ENCODE measurements at places on chromosomes 2 and 18. TPM values are rescaled to one million over a fixed set of nuclear protein-coding genes. Genes with fewer than 3 reads are reported as not detected.
A peak's percentile ranks its signal among the peaks of the same experiment; 100 is the strongest.

DNA sequence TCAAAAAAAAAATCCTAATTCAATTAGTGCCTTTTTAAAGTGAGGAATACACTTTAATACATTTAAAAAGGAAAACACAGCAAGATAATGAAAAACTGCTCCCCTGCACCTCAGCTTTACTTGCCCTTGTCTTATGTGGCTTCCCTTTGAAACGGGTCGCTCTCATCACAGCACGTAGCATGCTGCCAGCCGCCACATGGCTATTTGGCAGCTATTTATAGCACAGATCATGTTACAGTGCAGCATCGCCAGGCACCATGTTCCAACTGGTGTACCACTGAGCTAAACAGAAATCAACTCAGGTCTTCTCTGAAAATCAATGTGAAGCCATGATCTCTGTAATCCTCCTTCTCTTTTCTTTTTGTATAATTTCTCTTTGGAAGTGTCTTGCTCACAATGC lies 65.1 kb downstream of the TMEM182 start:
- no peak overlapping the region for H3K27ac ChIP-seq
- H3K36me3 ChIP-seq = peaks cover 9% of the 10 kb centered on the region
- H3K4me3 ChIP-seq = no peak overlapping the region
- H3K4me1 ChIP-seq = peaks cover 6% of the 10 kb centered on the region
- DNase-seq = no peak
- no peaks in the 10 kb centered on the region for H3K27me3 ChIP-seq

Gene UNC80
- polyA plus RNA-seq = not detected

DNA sequence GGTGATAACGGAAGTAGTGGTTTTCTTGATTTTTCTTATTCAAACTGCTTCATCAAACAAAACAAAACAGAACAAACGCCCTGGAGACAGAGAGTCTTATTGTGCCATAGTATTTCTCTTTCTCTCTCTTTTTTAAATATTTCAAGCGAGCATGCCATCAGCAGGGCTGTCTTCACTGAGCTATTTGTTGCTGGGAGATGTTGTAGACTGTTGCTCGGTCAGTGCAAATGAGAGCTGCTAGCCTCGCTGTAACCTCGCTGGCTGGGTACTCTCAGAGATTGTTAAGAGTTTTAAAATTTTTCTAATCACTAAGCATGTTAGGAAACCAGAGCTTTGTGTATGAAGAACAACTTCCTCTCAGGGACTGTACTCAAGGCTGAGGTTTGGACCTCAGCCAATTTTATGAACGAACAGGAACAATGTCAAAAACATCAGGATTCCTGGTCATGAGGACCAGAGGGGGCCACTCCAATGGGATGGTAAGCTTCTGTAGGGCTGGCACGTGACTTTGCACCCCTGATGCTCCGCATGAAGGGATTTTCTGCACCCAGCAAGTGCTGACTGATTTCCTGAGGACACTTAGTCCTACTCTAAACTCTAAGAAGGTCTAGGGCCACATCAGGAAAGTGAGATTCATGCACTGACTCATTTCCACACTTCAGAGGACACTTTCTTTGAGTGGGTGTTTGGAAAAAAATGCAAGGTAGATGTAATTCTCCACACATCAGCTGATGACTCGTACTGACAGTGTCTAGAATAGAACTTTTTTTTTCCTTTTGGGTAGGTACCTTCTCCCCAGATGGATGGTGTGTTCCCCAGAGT lies 59.8 kb upstream of the IL1R1 start:
- H3K27me3 ChIP-seq = no peaks in the 10 kb centered on the region
- peak overlapping the region; percentile 88 for H3K27ac ChIP-seq
- H3K4me1 ChIP-seq = peaks cover 31% of the 10 kb centered on the region
- no peaks in the 10 kb centered on the region for H3K36me3 ChIP-seq
- DNase-seq = peak; percentile 6

DNA sequence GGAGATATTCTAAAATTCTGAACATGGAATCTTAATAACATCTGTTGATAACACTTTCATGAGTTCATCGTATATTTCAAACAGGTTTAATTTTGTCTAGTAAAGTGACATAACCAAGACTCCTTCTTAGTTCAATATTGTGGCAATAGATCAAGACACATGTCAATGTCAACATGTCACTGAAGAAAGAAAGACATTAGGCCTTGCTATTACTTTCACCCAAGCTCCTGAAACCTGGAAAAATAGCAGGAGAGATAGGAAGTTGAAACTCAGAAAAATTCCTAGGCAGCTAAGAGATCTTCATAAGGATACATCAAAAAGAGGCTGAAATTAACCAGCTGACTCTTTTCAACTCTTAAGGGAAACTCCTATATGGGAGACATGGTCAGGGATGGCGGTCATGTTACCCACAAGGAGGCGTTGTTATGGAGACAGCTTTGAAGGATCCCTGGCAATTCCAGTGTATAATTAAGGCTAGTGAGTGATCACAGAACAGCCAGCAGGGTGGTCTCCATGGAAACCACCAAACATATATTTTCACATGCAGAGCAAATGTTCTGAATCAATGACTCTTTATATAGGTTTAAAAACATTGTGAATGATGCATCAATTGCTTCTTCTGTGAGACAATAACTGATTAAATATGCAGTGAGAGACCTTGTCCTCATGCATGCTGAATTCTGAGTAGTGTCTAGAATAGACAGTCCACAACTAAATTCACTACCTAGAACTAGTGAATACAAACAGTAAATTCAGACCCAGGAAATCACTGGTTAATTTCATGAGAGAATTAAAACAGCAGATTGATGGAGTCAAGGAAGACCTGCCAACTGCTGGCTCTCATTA lies 115.3 kb upstream of the RIOK3 start:
- no peak for DNase-seq
- H3K4me1 ChIP-seq = no peaks in the 10 kb centered on the region
- peaks cover 8% of the 10 kb centered on the region for H3K36me3 ChIP-seq
- no peak overlapping the region for H3K4me3 ChIP-seq
- no peaks in the 10 kb centered on the region for H3K27me3 ChIP-seq

DNA sequence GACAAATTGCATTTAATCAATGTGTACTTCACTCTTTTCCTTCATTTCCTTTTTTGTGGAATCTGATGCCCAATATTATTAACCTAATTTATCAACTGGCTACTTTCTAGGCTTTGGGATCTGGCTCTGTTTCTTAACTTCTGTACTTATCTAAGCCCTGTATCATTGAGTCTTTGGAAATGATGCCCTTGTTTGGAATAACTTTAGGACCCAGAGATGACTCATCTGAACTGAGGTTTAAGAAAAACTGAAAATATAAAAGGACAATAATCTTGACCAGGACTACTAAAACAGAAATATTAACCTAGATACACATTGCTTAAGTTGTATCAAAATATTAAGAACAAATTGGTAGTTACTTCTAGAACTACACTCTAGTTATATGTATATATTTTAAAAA lies 600.8 kb downstream of the CPS1 start:
- no peaks in the 10 kb centered on the region for H3K4me1 ChIP-seq
- no peak overlapping the region for H3K27ac ChIP-seq

DNA sequence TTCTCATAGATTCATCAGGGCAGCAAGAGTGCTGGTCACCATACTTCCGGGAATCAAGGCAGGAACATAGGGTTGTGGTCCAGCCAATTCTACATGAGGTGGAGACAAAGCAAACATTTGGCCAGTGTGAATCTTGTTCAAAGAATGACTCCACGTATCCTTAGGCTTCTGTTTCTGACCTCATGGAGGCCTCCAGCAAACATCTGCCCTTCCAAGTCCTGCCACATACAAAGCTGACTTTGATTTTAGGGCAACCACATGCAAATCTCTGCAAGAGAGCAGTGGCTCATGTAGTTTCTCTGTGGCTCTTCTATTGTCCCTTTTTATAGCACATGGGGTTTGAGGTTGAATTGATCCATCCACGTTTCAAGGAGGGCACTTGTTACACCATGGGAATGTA lies 132.1 kb upstream of the MMADHC start:
- no peaks in the 10 kb centered on the region for H3K36me3 ChIP-seq
- no peak for DNase-seq
- no peaks in the 10 kb centered on the region for H3K4me1 ChIP-seq
- no peak overlapping the region for H3K4me3 ChIP-seq
- H3K27ac ChIP-seq = no peak overlapping the region

- H3K36me3 ChIP-seq = no peaks in the 10 kb centered on the region
- H3K27me3 ChIP-seq = peaks cover 8% of the 10 kb centered on the region
- DNase-seq = peak; percentile 62
- peaks cover 2% of the 10 kb centered on the region for H3K4me1 ChIP-seq
- peak overlapping the region; percentile 74 for H3K27ac ChIP-seq
Observed at GRCh38 chr2:172172513-172173173, 69.9 kb upstream of the DLX2 start.

- DNase-seq = no peak
- H3K27ac ChIP-seq = no peak overlapping the region
- no peaks in the 10 kb centered on the region for H3K4me1 ChIP-seq
- H3K36me3 ChIP-seq = no peaks in the 10 kb centered on the region
- H3K4me3 ChIP-seq = no peak overlapping the region
Observed at GRCh38 chr2:138950486-138950885, 170.3 kb upstream of the NXPH2 start.

GRCh38 chr2:2826209-2826551 lies 495.1 kb upstream of the MYT1L start:
- no peaks in the 10 kb centered on the region for H3K4me1 ChIP-seq
- no peak overlapping the region for H3K27ac ChIP-seq
- no peak for DNase-seq
- no peak overlapping the region for H3K4me3 ChIP-seq
- H3K27me3 ChIP-seq = peaks cover 4% of the 10 kb centered on the region

Gene TSHZ1
- 7.1 TPM for polyA plus RNA-seq

DNA sequence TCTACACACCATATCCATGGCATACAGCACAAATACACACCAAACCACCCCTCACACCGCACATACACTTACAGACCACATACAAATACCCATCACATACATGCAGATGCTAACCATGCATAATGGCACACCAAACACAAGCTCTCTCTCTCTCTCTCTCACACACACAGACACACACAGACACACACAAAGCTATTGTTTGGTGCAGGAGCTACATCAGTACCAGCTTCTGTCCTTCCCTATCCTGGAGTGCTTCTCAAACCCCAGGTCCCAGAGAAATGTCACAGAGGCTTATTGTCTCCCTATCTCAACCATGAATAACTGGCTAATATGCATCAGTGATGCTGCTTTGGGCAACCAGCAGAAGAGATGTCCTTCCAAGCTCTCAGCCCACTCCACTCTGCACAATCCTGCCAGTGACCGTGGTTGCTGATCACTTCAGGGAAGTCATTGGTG lies 36.5 kb upstream of the ST3GAL5 start:
- DNase-seq = no peak
- H3K4me3 ChIP-seq = no peak overlapping the region
- H3K27ac ChIP-seq = peak overlapping the region; percentile 73

DNA sequence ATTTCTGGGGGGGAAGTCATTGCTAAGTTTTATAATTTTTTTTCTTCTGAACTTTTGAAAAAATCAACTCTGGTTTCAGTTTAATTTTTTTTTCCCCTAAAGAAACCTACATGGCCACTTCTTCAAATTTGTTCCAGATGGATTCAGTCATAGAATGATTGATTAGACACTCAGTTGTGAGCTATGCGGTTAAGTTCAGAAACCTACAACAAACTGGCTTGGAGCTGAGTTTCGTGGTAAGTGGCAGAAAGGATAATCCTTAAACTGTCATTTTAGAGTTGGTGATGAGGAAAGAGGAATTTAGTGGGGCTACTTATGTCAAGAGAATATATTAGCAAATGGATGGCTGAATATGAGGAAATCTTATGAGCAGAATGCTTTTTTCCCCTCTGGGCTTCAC lies 23.7 kb downstream of the EFEMP1 start:
- no peaks in the 10 kb centered on the region for H3K36me3 ChIP-seq
- H3K27ac ChIP-seq = no peak overlapping the region
- H3K27me3 ChIP-seq = peaks cover 4% of the 10 kb centered on the region
- no peak for DNase-seq
- H3K4me1 ChIP-seq = no peaks in the 10 kb centered on the region

Gene CPO
- polyA plus RNA-seq = not detected

Gene CIB4
- polyA plus RNA-seq = not detected

DNA sequence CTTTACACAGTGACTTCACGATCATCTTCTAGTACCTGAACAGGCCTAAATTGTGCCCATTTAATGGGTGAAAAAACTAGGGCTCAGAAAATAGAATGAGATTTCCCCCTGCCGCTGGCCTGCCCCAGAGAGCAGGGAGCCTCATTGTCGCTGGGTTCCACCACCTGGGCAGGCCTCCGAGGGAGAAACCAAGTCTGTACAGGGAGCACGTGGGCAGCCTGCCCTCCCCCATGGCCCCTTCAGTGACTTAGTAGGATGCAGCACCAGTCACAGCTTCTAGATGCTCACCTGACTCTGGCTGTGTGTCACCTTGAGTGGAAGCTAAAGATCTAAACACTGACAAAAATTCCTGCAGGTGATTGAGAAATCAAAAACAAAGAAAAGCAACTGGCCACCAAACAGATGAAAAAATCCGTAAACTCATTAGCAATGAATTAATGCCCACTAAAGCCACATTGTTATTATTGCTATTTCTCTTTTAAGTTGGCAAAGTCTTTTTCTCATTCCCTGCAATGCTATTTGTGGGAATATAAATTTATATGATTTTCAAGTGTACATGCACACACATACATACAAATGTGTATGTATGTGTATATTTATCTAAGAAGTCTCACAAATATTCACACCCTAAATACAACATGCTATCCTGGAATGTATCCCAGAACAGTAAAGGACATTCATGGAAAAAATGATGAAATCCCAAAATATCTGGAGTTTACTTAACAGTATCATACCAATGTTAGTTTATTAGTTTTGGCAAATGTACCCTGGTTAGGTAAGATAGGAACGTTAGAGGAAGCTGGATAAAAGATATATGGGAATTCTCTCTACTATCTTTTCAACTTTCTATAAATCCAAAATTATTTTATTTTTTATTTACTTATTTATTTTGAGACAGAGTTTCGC lies 18.7 kb upstream of the ASPRV1 start:
- no peaks in the 10 kb centered on the region for H3K36me3 ChIP-seq
- H3K27me3 ChIP-seq = no peaks in the 10 kb centered on the region
- no peak overlapping the region for H3K4me3 ChIP-seq
- peaks cover 18% of the 10 kb centered on the region for H3K4me1 ChIP-seq
- H3K27ac ChIP-seq = peak overlapping the region; percentile 20

DNA sequence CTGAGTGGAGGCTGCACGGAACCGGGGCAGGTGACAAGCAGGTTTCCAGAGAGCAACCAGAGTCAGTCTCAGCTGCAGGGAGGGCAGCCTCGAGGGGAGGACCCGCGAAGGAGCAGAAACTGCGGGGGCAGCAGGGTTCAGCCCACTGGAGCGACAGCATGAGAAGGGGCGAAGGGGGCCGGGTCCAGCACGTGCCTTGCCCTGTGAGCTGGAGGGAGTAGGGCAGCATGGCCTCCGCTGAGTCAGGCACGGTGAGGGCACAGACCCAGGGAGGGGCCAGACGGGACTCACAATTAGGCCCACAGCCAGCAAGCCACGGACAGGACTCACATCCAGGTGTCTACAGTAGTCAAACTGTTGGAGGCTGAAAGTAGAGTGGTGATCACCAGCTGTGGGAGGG lies 22.7 kb upstream of the ATP9B start:
- H3K4me3 ChIP-seq = no peak overlapping the region
- H3K27me3 ChIP-seq = no peaks in the 10 kb centered on the region
- DNase-seq = no peak
- no peaks in the 10 kb centered on the region for H3K36me3 ChIP-seq
- H3K4me1 ChIP-seq = no peaks in the 10 kb centered on the region

GRCh38 chr2:11864724-11865123 lies 118.3 kb downstream of the LPIN1 start:
- no peaks in the 10 kb centered on the region for H3K27me3 ChIP-seq
- H3K4me3 ChIP-seq = no peak overlapping the region
- no peak overlapping the region for H3K27ac ChIP-seq
- no peak for DNase-seq
- no peaks in the 10 kb centered on the region for H3K36me3 ChIP-seq

- H3K36me3 ChIP-seq = no peaks in the 10 kb centered on the region
- H3K27ac ChIP-seq = no peak overlapping the region
- DNase-seq = no peak
- H3K4me1 ChIP-seq = no peaks in the 10 kb centered on the region
Observed at GRCh38 chr18:26746398-26746797, 119.1 kb downstream of the AQP4 start.

Measured in naive thymus-derived CD8-positive, alpha-beta T cell (primary cell).